ENCODE measurements at places on chromosomes 5 and 9.
A peak's percentile ranks its signal among the peaks of the same experiment; 100 is the strongest.

DNA sequence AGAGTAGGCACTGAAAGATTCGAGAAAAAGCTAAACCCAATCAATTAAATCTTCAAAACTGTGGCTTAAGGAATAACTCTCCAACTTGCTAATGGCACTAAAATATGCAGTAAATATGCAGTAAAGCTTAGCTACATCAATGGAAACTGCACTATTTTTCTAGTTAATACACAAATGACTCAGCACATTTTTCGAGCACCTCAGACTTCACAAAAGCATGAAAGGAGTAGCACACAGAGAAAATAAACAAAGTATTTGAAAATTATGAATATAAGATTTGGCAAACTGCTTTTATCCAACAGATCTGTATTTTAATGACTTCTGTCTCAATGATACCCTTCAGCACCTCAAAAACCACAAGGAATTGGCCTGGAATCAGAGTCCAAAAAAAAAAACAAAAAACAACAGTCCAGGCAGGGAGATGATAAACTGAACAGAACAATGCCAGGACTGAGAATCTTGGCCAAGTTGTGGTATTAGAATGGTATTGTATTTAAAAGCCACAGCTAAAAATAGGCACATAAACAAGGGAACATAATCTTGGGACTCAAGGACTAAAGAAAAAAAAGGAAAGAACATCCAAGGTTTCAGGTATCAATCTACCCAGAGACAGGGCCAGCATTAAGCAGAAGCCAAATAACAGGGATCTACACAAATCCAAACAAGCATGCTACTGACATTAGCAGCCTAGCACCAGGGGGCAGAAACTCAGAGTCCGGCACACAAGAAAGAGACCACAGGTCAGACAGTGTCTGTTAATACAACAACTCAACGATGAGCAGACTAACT is 21.4 kb downstream of the TMEM245 start:
- peak; percentile 81 for DNase-seq

DNA sequence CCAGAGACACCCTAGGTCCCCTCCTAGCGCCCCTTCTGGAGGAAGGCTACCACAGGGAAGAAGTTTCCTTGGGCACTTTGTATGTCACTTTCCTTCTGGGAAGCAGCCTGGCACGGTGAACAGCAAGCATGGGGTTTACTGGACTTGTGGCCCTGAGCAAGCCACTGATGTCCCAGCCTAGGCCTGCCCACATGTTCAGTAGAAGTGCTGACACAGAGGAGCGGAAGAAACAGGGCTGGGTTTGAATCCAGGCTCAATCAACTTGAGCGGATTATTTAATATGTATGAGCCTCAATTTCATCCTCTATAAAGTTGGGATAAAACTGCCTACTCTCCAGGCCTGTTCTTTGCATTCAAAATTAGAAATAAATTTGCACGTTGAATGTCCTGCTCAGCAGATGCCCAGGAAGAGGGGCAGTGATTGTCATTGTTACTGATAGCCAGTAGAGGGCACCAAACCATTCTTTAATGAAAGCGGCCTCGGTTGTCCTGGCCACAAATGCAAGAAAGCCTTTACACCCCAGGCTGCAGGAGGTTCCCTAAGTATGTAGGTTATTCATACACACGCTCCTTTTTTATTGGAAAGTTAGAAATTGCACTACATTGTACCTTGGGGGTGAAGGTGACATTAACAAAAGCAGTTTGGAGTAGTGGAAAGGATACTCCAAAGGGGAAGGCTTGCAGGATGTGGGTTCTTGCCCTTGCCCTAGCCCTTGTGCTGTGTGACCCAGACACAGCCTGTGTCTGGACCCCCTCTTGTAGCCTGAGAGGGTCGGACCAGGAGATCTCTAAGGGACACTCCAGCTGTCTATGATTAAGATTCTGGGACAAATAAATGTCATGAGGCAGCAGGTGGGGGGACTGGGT is 13.4 kb upstream of the XPA start:
- DNase-seq = peak; percentile 58

DNA sequence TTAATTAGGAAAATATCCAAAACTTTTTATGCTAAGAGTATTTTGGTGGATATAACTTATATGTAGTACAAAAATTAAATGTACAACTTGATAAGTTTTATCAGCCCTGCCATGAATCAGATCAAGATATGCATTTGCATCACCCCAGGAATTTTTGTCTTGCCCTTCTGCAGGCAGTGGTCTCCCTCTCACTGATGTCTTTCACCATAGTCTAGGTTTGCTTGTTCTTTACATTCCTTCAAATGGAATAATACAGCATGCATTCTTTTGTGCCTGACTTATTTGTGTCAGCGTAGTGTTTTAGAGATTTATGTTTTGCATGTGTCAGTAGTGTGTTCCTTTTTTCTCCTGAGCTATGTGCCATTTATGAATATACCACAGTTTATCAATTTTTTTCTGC is 36.4 kb downstream of the RNF180 start:
- no peak for DNase-seq

- DNase-seq = no peak
Measured at GRCh38 chr9:130770679-130771442, 64.2 kb upstream of the ABL1 start.

GRCh38 chr9:127739614-127740330 is 4.7 kb upstream of the TOR2A start:
- DNase-seq = no peak

GRCh38 chr9:89426384-89426961 is 71.4 kb downstream of the SEMA4D start:
- DNase-seq = no peak
